GM18507 (cell line): ENCODE measurements at places on chromosomes 2 and 18.

GRCh38 chr2:168698969-168699368 lies 103.5 kb upstream of the NOSTRIN start:
- no peak for DNase-seq

DNA sequence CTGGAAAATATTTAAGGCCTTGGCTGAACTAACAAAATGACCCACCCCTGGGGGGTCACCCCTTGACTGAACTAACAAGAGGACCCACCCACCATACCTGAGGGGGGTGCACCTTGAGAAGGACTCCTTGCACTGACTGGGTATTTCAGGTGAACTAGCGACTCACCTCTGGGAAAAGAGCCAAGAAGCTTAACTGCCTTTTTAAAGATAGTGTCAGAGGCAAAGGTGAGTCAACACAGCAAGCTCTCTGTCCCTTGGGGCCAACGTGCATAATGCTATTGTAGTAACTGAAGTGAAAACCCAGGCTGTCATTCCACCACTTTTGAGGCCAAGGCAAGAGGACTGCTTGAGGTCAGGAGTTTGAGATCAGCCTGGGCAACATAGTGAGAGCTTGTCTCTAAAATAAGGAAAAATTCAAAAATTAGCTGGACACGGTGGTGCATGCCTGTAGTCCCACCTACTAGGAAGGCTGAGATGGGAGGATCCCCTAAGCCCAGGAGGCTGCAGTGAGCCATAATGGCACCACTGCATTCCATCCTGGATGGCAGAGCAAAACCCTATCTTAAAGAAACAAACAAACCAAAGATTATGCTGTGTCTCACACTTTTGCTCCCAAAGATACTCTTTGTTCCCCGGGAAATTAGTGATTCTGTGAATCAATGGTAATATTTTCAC lies 36.4 kb upstream of the ZCCHC2 start:
- DNase-seq, result no peak

DNA sequence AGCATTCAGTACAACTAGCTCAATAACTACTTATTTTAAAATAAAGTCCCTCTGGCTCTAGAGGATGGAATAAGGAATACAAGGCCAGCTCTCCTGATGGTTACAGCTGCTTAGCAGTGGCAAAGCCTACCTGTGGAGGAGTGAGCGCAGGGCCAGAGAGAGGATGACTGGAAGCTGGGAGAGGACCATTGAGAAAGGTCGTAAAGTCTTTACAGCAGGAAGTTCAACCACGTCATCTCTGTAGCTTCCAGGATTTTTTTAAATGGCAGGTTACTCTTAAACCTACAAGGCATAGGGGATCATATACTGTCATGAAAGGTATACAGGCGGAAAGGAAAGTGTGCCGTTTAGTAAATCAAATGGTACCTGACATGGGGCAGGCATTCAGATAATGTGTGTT lies 26.3 kb downstream of the ANXA4 start:
- no peak for DNase-seq

DNA sequence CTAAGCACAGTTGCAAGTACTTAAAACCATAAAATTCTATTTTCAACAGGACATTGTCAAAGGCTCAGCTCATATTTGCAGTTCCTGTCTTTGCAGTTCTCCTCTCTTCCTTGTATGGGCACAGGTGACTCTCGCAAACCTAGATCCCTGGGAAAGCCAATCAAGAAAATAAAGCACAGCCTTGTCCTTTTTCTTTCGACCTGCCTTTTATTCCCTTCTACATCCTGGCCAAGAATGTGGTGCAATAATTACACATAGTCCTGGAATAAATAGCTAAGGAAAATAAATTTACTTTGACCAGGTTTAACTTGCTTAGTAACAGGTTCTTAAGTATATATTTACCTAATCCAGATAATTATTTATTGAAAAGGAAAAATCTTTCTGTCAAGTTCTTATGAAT lies 20.2 kb downstream of the ATG16L1 start:
- no peak for DNase-seq

- DNase-seq, result no peak
These were observed 216.3 kb downstream of the UXS1 start for GRCh38 chr2:105977807-105978206.

DNA sequence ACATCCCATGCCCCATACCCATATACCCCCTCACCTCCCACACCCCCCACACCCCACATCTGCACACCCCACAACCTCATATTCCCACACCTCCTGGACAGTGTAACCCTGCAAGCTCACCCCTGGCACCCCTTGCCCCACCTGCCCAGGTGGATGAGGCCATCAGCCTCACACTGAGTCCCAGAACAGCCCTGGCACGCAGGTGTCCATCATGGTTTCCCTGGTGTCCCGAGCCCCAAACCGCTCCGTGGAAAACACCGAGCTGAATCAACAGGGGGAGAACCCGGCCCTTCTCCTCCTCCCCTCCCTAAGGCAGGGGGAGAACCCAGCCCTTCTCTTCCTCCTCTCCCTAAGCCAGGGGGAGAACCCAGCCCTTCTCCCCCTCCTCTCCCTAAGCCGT lies 415.6 kb upstream of the SALL3 start:
- DNase-seq, result no peak

DNA sequence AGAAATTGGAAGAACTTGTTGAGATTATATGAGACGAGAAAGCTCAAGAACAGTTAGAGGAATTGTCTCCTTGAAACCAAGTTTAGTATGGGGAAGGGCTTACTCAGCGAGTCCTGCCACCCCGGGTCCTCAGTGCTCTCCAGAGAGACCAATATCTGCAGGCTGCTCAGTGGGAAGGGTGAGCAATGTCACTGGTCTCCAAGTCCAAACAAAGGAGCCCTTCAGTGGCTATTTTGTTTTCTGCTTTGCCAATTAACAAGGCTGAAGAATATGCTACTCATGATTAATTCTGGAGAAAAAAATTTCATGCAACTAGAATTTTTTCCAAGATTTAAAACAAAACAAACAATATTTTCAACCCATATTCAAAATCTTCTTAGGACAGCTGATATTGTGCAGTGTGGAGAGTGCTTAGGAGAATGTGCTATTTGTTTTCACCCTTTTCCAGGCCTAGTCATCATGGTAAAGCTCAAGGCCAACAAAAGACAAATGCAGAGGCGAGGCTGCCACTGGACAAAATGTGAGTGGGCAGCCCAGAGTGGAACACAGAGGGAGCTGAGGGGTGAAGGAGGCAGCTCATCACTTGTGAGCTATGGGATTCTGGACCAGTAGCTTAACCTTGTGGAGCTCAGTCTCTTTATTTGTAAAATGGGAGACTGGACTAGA lies 83.8 kb upstream of the TMEM17 start:
- no peak for DNase-seq

DNA sequence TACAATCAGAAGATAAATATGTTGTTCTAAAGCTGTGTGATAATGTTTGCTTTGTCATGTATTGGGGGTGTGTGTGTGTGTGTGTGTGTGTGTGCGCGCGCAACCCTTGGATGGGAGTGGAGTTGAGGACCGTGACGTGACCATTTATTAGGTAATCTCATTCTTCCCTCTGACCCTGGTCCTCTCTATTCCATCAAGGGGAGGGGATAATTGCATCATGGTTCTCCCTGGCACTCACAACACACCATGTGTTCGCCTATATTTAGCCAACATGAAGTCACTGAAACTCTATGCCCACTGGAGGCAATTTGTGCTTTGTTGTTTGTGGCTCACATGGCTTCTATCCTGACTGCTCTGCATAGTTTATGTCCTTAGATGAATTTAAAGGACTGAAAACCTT lies 79.8 kb upstream of the LRPPRC start:
- no peak for DNase-seq

DNA sequence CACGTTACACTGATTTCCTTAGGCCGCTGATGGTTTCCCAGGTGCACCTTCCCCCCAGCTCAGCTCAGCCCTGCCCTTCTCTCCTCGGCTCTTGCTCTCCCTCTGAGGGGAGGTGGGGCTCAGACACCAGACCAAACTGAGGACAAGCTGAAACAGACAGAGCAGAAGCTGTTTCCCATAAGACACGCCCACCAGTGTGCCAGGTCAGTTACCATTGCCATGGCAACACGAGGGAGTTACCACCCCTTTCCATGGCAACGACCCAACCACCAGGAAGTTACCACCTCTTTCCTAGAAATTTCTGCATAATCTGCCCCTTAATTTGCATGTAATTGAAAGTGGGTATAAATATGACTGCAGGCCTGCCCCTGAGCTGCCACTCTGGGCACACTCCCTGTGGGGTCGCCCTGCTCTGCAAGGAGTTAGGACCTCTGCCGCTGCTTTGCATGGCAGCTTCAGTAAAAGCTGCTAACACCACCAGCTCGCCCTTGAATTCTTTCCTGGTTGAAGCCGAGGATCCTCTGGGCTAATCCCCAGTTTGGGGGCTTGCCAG lies 120.9 kb upstream of the SMIM21 start:
- no peak for DNase-seq
